Hematopoietic multipotent progenitor cell treated with erythropoietin and hydrocortisone succinate and interleukin-3 and kit ligand, for 4 days (in vitro differentiated cells): ENCODE measurements at places on chromosomes 6 and 20.

- DNase-seq = no peak
Measured at GRCh38 chr6:46749731-46750130, 3.0 kb downstream of the ANKRD66 start.

GRCh38 chr6:53956068-53956711 lies 155.1 kb upstream of the MLIP start:
- peak; percentile 59 for DNase-seq

GRCh38 chr20:50515471-50516106 lies 5.4 kb downstream of the PTPN1 start:
- DNase-seq = no peak

- DNase-seq = no peak
Measured at GRCh38 chr20:59925899-59926298, 7.5 kb downstream of the SYCP2 start.
